ENCODE measurements at places on chromosomes 1 and 21.
A peak's percentile ranks its signal among the peaks of the same experiment; 100 is the strongest.

DNA sequence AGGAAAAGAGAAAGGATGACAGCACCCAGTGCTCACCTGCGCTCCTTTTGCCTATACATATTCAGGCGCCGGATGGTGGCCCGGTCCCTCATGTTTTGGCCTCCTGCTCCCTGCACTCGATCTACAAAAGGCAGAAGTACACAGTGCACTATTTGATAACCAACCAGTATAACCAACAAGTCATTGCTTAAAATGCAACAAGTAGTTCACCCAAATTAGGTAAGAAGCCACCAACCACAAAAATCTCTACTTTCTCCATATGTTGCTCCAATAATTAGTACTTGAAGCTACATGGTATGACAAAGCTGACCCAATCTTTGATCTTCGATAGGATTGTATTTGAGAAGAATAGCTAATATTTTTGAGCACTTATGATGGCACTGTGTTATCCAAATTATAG, 2.0 kb downstream of the GNL2 start:
- DNase-seq, result no peak

GRCh38 chr1:91221017-91221416, 183.6 kb downstream of the HFM1 start:
- DNase-seq, result no peak

- no peak for DNase-seq
Measured at GRCh38 chr21:15289896-15290841, 225.4 kb upstream of the NRIP1 start.

- no peak for DNase-seq
Measured at GRCh38 chr1:81406292-81406999, 394.3 kb upstream of the ADGRL2 start.

GRCh38 chr1:2448098-2448445, 28.0 kb upstream of the PLCH2 start:
- no peak for DNase-seq

GRCh38 chr1:7629465-7630195, 141.5 kb upstream of the VAMP3 start:
- no peak for DNase-seq

GRCh38 chr21:29078869-29079767, 5.7 kb upstream of the CCT8 start:
- DNase-seq, result peak; percentile 32

DNA sequence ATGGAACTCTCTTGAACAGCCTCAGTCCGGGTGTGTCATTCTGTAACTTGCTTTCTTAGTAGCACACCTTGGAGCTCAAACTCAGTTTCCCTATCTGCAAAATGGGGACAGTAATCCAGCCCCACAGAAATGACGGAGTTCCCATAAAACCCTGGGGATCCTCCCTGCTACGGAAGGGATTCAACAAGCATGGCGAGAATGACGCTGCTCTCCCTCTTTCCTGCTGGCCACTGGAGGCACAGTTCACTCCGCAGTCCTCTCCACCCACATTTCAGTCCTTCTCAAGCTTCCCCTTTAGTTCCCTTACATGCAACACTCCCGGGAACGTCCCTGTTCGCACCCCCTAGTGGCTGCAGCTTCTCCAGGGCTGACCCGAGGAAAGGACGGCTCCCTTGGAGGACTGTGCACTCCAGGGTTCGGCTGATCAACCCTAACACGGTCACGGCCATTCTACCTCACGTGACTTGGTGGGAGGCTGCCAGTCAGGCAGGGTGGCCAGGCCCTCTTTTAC, 20.6 kb downstream of the RUNX3 start:
- DNase-seq, result peak; percentile 5

DNA sequence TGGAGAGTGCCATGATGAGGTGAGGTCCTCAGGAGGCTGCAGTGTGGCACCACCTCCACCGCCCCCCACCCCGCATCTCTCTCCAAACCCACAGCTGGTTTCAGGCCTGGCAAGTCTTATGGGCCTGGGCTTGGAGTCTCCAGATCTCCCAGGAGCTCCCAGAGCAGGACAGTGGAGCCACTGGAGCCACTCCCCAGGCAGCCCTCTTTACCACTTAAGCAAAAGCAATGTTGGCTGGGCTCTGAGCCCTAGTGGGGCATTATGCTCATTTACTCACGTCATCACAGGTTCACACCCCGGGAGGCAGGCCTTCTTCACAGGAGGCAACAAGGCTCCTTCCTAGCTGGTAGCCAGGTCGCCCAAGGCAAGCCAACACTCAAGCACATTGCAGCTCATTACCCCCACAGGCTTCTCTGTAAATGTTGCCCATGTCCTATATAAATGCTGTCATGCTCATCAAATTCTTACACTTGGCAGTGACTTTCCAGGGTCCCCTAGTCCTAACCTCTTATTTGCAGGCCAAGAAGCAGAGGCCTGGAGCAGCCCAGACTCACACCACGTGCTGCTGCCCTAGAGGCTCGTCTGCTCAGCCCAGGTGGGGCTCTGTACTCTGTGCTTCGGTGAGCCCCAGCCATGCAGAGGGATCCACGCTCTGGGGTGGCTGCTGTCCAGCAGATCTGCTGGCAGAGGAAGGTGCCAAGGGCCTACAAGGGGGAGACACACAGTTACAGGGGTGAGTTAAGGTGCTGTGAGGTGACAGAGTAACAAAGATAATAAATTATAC, 459.3 kb downstream of the MATN1 start:
- DNase-seq, result no peak

DNA sequence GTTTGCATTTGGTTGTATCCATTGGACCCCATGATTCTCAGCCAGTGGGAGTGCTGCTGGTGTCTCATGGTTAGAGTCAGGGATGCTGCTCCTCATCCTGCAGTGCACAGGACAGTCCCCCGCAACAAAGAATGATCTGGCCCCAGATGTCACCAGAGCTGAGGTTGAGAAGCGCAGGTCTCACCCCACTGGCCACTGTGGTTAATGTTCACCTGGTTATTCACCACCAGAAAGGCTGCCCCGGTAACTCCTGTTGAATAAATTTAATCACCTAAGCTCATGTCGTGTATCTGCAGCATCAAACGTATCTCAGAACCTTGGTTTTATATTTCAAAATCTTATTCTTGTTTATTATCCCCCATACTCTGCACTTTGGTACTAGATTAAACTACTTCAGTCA, 75.8 kb downstream of the ATP5PO start:
- no peak for DNase-seq

- no peak for DNase-seq
Measured at GRCh38 chr1:235657269-235657668, 7.7 kb upstream of the GNG4 start.

DNA sequence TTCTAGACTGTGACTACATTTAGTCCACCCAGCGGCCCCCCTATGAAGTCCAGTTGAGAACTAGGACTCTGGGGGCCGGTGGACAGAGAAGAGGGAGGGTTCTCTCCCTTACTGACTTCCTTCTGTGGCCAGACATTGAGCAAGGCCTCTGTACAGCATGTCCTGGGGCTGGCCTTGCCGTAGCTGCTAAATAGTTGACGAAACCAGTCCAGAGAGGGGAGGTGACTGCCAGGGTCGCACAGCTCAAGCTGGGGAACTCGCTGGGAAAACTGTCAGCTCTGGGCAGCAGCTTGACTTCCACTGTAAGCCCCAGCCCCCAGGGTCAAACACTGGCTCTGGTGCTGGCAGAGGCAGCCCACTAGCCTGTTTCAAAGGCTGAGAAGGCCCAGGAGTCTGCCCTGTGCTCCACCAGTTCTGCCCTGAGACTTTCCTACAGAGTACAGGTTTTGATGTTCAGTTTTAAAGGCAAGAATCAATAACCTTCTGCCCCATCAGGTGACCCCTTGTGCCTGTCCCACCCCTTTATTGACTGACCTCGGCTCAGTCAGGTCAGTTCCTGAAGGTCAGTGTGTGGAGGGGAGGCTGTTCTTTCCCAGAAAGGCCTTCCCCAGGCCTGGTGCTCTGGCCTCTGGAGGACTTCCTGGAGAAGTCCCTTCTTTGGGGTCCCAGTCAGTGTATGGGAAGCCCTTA, 14.1 kb downstream of the PCSK9 start:
- DNase-seq, result no peak

DNA sequence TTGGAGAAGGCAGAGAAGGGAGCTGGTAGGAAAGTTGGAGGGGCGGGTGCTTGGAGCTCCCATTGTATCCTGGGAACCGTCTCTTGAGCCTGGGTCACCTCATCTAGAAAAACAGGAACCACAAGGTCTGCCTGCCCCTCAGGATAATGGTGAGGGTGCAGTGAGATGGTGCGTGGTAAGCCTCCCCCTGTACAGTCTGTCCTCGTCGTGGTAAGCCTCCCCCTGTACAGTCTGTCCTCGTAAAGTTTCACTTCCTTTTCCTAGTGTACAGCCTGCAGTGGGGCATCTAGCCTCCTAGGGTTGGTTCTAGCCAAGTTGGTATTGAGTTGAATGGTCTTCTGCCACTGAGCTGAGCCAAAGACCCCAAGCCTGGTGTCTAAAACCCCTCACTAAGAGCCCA, 66.5 kb upstream of the IGSF21 start:
- DNase-seq, result no peak

DNA sequence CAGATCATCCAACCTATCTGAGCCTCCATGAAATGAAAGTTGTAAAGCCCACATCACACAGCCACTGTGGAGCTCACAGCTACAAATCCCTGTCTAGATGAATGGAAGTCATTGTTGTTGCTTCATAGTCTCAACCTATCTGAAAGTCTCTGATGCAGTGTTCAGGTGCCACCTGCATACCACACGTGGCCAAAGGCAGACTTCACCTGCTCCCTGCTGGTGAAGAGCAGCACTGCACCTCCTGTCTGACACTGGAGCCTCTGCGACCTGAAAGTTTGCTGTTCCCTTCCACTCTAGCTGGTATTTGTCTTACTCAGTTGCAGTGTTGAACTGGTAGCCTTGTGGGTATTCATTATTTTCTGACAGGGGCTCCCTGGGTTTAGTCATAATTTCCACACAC, 18.4 kb downstream of the LORICRIN start:
- DNase-seq, result no peak

GRCh38 chr1:17494114-17494729, 45.3 kb upstream of the ARHGEF10L start:
- DNase-seq, result peak; percentile 41

DNA sequence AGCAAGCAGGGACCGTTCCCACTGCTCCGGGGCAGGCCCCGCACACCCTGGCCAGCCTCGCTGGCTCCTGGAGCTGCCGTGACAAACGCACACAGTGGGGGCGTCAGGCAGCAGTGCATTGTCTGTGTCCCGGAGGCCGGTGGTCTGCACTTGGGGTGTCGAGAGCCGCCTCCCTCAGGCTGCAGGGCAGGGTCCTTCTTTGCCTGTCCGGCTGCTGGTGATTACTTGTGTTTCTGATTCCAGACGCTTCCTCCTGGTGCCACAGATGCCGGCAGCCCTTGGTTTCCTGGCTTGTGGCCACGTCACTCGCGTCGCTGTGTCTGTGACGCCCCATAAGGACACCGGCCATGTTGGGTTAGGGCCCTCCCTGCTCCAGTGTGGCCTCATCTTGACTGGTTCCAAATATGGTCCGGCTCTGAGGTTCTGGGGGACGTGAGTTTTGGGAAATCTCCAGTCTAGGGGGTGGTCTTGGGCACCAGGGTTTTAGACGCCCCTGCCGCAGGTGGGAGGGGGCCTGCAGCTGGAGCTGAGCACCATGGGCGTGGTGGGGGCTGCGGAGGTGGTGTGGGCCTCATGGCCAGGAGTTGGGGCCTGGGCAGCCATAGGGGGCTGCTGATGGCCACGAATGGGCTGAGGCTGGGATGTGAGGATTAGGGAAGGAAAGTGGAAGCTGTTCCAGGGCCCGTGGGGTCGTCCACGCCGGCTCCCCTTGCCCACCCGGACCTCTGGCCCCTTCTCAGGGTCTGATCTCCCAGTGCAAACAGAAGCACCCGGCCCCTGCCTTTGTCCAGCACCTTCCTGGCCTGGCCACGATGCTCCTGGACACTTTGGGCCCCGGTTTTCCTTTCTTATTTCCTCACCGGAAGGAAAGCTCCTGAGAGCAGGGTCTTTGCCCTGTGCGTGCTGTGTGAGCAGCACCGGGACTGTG, 41.0 kb downstream of the SLX9 start:
- DNase-seq, result no peak

DNA sequence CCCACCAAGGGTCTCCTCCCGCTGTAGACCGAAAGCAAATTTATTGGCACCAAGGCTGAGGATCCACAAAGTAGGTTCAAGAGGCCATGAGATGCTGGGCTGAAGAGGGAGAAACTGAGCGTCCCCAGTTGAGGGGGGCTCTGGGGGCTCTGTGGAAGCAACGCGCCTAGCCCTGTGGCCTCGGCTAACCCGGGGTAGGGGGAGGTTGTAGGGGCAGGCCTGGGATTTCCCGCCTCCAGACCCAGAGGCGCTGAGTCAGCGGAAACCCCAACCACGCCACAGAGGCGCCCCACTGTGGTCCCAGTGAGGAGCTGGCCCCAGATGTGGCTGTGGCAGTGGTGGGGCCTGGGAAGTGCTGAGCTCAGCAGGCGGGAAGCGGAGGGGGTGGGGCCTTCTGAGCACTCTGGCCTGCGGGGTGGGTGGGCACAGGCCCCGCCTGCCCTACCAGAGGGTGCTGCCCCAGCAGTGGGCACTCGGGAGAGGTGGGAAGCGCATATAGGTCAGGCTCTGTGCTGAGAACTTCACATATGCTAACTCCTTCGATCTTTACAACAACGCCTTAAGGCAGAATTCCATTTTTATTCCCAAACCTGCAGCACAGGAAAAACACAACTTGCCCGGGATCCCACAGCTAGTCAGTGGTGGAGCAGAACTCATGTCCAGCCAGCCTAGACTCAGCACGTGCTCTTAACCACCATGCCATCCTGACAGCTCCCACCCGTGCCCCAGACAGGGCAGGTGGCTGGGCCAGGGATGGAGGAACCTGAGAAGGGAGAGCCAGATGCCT, 1.5 kb upstream of the COL16A1 start:
- DNase-seq, result peak; percentile 70

DNA sequence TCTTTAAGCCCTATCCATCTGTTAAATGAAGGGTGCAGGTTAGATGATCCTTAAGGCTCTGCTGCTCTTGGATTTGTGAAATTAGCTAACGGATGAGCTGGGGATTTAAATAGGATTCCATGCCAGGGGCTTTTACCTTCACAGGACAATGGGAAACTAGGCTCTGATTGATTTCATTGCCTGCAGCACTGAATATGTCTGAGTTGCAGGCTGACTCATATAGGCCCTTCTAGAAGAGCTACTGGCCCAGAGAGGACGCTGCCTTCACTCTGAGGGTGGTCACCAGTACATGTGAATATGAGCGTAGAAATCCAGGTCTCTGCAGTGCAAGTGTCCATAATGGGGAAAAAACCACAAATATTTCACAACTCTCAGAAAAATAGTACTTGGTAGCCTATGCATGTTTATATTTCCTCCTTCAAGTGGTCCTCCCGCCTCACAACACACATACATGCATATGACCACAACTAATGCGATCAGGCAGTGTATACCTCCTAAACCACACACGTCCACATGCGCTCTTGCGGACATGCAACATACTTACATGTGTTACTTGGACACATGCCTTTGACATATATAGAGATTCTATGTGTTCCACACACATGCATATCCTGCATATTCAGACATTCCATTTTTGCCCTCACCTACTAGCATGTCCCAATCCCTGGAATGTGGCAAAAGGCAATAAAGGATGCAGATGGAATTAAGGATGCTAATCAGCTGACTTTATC, 233.8 kb upstream of the JUN start:
- DNase-seq, result no peak

DNA sequence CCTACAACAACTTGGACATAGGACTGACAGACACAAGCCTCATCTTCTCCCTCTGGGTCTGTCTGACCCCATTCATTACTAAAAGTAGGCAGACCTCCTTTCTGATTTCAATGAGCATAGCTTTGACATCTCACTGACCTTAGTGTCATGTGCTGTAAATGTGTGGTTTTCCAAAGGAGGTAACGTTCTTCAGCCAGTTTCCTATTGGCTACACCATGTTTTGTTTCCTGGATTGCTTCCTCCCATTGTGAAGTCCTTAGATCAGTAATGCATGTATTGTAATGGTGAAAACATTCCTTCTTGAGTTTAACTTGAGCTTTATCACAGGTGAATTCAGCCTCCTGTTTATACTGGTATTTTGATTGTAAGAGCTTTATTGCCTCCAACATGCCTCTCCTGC, 20.6 kb downstream of the STXBP3 start:
- no peak for DNase-seq
